ENCODE measurements at places on chromosomes 12 and 14.

- H3K36me3 ChIP-seq = no peaks in the 10 kb centered on the region
- no peak overlapping the region for H3K4me3 ChIP-seq
- no peak for DNase-seq
- H3K27me3 ChIP-seq = no peaks in the 10 kb centered on the region
Measured at GRCh38 chr12:32139064-32139421, 32.4 kb downstream of the BICD1 start.

GRCh38 chr14:89270439-89271227 is 146.4 kb downstream of the FOXN3 start:
- H3K4me3 ChIP-seq = no peak overlapping the region
- DNase-seq = no peak
- no peaks in the 10 kb centered on the region for H3K27me3 ChIP-seq
- H3K27ac ChIP-seq = no peak overlapping the region
- H3K36me3 ChIP-seq = no peaks in the 10 kb centered on the region
- H3K4me1 ChIP-seq = 0 out of 2 replicates have a peak, but pooled peaks cover 4% of the 10 kb centered on the region

DNA sequence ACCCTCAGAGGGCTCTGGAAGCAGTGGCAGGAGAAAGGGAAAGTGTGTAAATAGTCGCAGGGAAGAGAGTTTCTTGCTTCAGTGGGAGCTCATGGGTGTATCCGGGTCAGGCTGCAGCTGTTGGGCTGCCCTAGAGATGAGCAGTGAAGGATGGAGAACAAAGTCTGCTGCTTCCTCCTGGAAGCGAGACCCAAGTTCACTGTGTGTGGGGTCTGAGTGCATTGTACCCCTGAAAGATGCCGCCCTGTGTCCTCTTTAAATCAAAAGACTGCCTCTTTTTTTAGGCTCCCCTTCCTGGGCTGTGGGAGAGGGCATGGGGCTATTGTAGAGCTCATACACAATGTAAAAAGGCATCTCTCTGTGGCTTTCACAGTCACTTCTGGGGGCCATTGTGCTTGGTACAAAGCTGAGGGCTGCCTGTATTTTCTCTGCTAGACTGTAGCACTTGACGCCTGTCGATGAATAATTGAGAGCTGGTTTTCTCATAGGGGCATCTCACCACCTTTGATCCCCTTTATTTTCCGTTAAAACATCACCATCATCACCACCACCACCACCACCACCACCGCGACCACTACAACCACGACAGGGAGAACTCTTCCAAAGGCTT is 16.7 kb downstream of the CHST11 start:
- H3K4me1 ChIP-seq = no peaks in the 10 kb centered on the region
- no peak for DNase-seq
- H3K27ac ChIP-seq = no peak overlapping the region
- H3K36me3 ChIP-seq = no peaks in the 10 kb centered on the region

GRCh38 chr14:68937471-68938270 is 41.4 kb downstream of the ACTN1 start:
- no peak overlapping the region for H3K4me3 ChIP-seq
- H3K36me3 ChIP-seq = peaks cover 2% of the 10 kb centered on the region
- peak; percentile 87 for DNase-seq
- H3K4me1 ChIP-seq = peaks cover 53% of the 10 kb centered on the region

- peaks cover 41% of the 10 kb centered on the region for H3K36me3 ChIP-seq
- peaks cover 6% of the 10 kb centered on the region for H3K4me1 ChIP-seq
- no peaks in the 10 kb centered on the region for H3K27me3 ChIP-seq
- no peak overlapping the region for H3K4me3 ChIP-seq
Measured at GRCh38 chr12:22684140-22685118, 59.5 kb downstream of the ETNK1 start.

DNA sequence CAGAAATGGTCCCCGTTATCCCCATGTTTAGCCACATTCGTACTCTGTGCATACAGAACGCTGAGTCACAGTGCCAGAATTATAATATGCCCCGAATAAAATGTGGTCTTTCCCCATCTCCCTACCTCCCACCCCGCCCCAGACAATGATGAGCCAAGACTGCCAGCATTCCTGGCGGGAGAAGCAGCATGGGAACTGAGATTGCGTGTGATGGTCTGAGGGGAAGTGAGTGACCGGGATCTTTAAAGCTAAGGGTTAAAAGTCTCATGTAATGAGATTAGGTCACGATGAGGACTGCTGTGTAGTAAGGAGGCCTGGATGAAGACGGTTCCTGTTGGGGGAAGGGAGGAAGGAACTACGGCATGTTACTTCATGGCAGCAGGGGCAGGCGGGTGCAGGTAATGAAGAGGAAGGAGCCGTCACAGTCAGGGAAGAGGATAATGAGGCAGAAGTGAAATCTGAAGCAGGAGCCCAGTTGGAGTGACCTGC is 243.3 kb upstream of the FKBP4 start:
- H3K36me3 ChIP-seq = no peaks in the 10 kb centered on the region
- no peaks in the 10 kb centered on the region for H3K4me1 ChIP-seq
- no peaks in the 10 kb centered on the region for H3K27me3 ChIP-seq
- no peak for DNase-seq

DNA sequence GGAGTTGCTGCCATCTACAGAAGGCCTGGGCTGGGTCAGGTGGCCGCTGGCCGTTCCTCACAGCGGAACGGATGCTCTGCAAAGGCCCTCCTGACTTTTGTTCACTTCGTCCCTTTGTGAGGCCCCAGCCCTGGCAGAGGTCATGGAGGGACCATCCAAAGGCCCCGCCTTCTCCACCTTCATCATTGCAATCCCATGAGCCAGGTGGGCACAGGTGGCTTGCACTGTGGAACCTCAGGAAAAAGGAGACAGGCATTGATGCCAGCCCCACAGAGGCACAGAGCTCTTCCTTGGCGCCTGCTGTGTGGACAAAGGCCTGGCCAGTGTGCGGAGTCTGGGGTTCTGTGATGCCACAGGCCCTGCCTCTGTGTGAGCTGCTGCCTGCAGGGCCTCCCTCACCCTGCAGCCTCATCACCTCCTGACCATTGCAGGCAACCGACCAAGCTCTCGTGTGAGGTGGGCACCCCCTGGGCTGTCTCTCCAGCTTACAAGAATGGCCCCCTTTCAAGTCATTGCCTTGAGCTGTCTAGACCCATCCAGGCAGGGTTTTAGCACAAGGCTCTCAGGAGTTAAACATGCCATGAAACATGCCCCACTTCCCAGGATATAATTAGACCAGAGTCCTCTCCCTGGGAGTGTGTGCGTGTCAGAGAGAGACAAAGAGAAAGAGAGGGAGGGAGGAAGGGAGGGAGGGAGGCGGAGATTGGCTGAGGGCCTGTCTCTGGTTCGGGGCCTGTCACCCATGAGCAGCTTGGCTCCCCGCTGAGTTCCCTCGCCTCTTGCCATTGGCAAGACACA is 19.3 kb downstream of the NFKBIA start:
- no peak overlapping the region for H3K4me3 ChIP-seq
- H3K27ac ChIP-seq = peak overlapping the region; percentile 80
- no peaks in the 10 kb centered on the region for H3K36me3 ChIP-seq
- peak; percentile 67 for DNase-seq
- peaks cover 31% of the 10 kb centered on the region for H3K4me1 ChIP-seq

DNA sequence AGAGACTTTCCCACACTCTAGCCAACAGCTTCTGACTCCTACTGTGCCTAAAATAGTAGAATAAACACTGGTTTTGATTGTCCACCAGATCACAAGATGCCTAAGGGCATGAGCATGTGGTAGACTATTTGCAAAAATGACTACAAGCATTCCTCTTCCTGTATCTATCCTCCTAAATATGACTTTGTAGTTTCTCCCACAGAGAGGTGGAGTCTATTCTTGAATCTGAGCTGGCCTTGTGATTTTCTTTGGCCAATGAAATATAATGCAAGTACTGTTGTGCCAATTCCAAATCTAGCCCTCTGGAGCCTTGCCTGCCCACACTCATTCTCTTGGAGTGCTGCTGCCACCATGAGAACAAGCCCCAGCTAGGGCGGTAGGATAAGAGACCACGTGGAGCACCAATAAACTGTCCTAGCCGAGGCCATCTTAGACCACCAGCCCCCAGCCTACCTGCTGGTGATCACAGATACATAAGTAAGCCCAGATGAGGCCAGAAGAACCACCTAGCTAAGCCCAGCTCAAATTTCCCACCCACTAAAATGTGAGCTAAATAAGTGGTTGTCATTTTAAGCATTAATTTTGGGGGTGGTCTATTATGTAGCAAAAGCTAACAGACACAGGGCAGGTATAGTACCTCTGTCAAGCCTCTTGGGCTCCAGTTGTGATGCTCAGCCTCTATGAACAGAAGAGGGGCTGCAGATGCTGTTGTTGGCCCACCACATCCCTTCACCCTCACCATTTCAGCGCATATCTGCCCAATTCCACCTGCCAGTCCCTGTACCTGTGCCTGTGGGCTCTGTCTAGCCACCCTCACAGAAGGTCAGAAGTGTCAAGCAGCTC is 17.9 kb downstream of the ZFP36L1 start:
- no peaks in the 10 kb centered on the region for H3K27me3 ChIP-seq
- H3K4me1 ChIP-seq = no peaks in the 10 kb centered on the region
- DNase-seq = no peak
- no peaks in the 10 kb centered on the region for H3K36me3 ChIP-seq
- H3K4me3 ChIP-seq = no peak overlapping the region

DNA sequence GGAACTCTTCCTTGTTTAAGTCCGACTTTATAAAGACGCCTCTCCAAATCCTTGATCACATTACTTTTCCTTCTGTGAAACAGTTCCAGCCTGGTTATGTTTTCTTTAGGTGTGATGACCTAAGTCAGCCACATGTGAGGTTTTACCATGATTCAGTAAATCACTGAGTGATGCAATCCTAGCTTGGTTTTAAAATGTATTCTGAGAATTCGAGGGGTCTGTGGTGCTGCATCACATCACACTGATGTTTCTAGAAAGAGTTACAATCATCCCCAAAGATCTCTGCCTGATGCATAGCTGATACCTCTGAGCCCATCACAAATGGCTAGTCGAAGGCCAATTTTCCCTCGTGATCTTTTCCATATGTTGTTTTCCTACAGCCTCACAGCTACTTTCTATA is 152.7 kb downstream of the ANO2 start:
- no peak overlapping the region for H3K27ac ChIP-seq
- no peak overlapping the region for H3K4me3 ChIP-seq
- no peaks in the 10 kb centered on the region for H3K36me3 ChIP-seq
- H3K27me3 ChIP-seq = peaks cover 18% of the 10 kb centered on the region
- no peak for DNase-seq
- H3K4me1 ChIP-seq = no peaks in the 10 kb centered on the region

DNA sequence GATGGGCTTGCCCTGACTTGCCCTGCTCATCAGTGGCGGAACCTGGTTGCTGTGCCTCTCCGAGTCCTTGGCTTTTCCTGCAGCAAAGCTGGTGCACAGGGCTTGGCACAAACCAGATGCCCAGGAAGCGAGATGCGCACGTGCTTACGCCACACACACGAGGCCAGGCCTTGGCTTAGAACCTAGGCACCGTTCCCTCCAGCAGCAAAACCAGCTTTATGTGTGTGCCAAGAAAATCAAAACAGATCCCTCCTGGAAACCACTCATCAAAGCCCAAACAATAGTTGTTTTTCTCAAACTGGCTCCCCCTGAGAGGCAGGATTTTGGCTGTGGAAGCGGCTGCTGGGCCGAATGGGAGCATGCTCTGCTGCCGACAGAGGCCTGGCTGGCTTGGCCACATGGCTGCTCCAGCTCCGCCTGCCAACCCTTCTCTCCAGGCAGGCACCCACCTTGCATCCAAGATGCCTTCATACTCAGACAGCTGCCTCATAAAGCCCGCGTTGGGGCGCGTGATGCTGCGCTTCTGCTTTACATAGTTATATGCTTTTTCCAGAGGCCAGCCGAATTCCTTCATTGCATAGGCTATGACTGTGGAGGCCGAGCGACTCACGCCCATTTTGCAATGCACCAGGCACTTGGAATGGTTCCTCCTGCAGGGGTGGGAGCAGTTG is 58.7 kb downstream of the SSH1 start:
- H3K27ac ChIP-seq = no peak overlapping the region
- no peak overlapping the region for H3K4me3 ChIP-seq
- peaks cover 8% of the 10 kb centered on the region for H3K4me1 ChIP-seq
- no peaks in the 10 kb centered on the region for H3K27me3 ChIP-seq
- peaks cover 69% of the 10 kb centered on the region for H3K36me3 ChIP-seq

- H3K4me3 ChIP-seq = no peak overlapping the region
- no peaks in the 10 kb centered on the region for H3K36me3 ChIP-seq
Measured at GRCh38 chr12:3376779-3377455, 114.1 kb upstream of the PRMT8 start.

- H3K27ac ChIP-seq = no peak overlapping the region
- no peak for DNase-seq
- H3K4me1 ChIP-seq = no peaks in the 10 kb centered on the region
Measured at GRCh38 chr14:98227000-98227726, 1044.8 kb downstream of the BCL11B start.

GRCh38 chr12:106066051-106066705 is 72.6 kb downstream of the NUAK1 start:
- H3K36me3 ChIP-seq = peaks cover 59% of the 10 kb centered on the region
- peaks cover 2% of the 10 kb centered on the region for H3K4me1 ChIP-seq
- 0 out of 2 replicates have a peak overlapping the region, but pooled peaks have one; percentile 4 for H3K27ac ChIP-seq
- DNase-seq = no peak

GRCh38 chr12:131046813-131047788 is 93.4 kb downstream of the ADGRD1 start:
- H3K4me1 ChIP-seq = no peaks in the 10 kb centered on the region
- no peak for DNase-seq
- no peaks in the 10 kb centered on the region for H3K27me3 ChIP-seq
- no peak overlapping the region for H3K4me3 ChIP-seq

DNA sequence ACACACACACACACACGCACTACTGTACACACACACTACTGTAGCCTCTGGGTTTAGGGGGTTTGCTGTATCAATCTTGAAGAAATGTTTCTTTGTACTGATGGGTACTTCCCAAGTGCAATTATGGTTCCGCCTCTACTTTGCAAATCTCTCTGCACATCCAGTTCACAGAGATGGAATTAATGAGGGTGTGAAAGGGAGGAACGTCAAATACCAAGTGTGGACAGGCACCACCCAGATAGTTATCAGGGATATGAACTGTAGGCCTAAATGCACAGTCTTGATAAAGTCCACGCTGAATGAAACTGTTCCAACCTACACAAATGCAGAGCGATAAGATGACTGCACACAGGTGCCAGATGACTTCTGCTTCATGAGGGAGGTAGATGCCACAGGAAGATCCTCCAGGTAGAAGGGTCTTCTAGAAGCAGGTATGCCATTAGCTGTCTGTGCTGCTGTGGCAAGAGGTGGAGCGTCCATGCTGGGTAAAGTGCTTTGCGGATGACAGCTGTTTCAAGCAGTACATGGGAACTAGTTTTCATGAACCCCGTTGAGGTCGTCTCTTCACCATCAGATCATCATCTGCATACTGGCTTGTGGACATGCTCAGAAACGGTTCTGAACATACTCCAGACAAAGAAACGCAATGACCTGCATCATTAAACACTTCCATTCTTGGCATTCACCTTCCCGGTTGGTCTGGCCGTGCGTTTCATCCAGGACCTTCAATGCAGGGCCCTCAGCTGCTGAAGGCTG is 314.3 kb upstream of the RTL1 start:
- H3K4me3 ChIP-seq = no peak overlapping the region
- no peaks in the 10 kb centered on the region for H3K27me3 ChIP-seq
- H3K4me1 ChIP-seq = peaks cover 6% of the 10 kb centered on the region

DNA sequence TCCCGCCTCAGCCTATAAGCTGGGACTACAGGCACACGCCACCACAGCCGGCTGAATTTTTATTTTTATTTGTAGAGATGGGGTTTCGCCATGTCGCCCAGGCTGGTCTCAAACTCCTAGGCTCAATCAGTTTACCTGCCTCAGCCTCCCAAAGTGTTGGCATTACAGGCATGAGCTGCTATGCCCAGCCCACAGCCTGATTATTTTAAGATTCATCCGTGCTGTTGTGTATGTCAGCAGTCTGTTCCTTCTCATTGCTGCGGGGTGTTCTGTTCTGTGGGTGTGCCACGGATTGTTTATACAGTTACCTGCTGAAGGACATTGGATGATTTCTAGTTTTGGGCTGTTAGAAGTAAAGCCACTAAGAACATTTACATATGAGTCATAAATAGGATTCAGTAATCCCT is 9.6 kb upstream of the EP400 start:
- no peaks in the 10 kb centered on the region for H3K4me1 ChIP-seq
- peaks cover 3% of the 10 kb centered on the region for H3K36me3 ChIP-seq
- H3K27ac ChIP-seq = no peak overlapping the region
- DNase-seq = no peak
- no peak overlapping the region for H3K4me3 ChIP-seq
- no peaks in the 10 kb centered on the region for H3K27me3 ChIP-seq
